Activated CD4-positive, alpha-beta memory T cell treated with anti-CD3 and anti-CD28 coated beads for 36 hours (primary cell): ENCODE measurements at places on chromosomes 7 and 10.
A peak's percentile ranks its signal among the peaks of the same experiment; 100 is the strongest.

DNA sequence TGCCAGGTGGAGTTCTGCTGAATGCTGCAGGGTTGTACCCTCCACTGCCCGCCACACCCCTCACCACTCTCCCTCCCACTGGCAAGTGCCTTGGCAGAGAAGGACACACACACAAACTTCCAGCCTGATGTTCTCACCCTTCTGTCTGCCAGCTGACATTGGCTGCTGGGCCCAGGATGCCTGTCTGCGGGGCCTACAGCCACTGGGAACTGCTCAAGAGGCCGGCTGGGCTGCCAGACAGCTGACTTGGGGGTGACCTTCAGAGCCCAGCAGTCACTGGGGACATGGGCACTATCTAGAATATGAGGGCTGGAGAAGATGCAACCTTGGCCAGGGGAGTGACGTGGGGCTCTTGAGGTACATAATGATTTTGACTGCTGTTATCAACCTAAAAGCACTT, 157.1 kb downstream of the SH3PXD2A start:
- no peak for DNase-seq

GRCh38 chr7:98934267-98934666, 55.9 kb downstream of the TRRAP start:
- no peak for DNase-seq

DNA sequence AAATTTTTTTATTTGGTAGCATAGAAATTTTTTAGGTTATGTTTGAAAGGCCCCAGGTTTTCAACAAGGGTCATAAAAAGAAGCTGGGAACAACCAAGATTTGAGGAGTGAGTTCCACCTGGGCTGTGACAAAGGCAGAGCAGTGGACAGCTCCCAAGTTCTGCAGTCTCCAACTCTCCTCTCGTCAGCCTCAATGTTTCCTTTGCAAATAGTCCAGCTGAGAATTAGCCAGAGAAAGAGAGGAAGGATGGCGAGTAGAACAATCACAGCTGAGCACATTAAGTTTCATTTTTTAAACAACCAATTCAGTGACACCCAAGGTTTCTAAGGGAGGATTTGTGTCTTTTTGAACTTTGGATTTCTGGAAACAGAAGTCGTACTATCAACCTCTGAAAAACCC, 143.2 kb downstream of the NRCAM start:
- DNase-seq, result no peak

DNA sequence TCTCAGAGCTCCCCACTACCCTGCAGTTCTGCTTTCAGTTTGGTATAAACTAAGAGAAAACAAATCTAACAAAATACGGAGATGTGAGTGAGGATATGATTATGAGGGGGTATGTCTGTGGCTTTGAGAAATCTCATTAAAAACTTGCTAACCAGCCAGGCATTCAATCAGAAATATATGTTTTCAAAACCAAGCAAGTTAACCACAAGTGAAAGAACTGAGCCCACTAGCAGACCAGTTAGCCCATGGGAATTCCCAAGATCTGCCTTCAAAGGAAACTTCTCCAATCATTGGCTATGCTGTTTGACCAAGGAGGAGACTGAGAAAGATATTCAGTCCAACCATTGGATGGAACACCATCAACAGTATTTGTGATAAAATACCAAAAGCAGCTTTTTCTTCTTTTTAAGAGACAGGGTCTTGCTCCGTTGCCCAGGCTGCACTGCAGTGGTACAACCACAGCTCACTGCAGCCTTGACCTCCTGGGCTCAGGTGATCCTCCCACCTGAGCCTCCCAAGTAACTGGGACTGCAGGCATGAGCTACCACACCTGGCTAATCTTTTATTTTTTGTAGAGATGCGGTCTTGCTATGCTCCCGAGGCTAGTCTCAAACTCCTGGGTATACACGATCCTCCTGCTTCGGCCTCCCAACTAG, 41.2 kb downstream of the FGFR2 start:
- no peak for DNase-seq

DNA sequence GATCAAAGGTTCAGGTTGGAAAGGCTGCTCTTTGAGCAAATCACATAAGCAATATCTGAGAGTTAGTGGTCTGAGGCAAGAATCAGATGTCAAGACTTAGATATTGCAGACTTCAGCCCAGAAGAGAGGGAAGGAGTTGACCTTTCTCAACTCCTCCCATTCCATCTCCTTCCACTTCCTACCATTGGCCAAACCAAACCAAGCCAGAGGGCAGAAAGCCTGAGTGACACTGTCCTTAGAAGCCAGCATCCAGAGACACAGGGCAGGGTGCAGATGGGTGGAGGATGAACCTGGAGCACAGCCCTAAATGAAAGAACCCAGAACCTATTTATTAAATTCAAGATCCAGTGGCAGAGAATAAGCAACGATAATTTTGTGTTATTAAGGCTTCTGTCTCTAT, 180.5 kb downstream of the HIBADH start:
- no peak for DNase-seq

DNA sequence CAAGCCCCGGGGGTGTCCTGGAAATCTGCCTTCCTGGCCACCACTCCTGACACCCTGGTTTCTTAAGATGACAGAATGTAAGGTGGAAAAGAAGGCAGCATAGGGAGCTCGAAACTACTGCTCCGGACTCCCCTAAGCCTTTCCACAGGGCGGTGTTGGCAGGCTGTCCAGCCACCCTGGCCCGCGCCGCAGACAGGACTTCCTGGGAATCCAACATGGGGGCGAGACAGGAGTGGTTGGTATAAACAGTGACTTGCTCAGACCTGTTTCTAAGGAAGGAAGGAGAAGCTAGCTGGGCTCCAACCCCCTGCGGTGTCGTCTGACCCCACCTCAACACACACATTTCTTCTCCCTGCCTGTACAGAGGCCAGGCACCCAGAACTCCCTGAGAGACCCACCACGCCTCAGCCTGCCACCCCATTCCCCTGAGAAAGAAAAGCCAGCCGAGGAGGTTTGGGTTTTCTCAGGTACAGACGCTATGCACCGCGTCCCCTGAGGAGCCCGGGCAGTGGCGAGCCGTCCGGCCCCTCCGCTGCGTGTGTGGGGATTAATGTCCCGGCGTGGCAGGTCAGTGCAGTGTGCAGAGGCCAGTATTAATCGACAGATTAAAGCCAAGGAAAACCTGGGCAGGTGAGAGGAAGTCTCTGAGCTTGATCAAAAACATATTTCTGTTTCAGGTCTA, 349.6 kb upstream of the MKI67 start:
- DNase-seq, result no peak

DNA sequence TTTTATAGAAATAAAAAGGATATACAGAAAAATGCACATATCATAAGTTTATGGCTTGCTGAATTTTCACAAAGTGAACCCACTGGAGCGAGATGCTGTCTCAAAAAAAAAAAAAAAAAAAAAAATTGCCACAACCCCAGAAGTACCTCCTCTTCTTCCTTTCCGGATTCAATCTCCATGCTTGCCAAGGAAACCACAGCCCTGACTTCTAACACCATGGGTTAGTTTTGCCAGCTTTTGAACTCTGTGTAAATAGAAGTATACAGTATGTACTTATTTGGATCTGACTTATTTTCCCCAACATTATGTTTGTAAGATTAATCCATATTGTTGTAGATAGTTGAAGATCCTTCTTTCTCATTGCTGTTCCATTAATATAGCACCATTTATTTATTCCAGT, 40.0 kb downstream of the FANK1 start:
- no peak for DNase-seq

GRCh38 chr10:103666087-103666761, 172.7 kb downstream of the NEURL1 start:
- peak; percentile 25 for DNase-seq

GRCh38 chr10:13224210-13224995, 9.8 kb downstream of the UCMA start:
- DNase-seq, result no peak

GRCh38 chr7:129775695-129776361, 164.3 kb downstream of the NRF1 start:
- no peak for DNase-seq

DNA sequence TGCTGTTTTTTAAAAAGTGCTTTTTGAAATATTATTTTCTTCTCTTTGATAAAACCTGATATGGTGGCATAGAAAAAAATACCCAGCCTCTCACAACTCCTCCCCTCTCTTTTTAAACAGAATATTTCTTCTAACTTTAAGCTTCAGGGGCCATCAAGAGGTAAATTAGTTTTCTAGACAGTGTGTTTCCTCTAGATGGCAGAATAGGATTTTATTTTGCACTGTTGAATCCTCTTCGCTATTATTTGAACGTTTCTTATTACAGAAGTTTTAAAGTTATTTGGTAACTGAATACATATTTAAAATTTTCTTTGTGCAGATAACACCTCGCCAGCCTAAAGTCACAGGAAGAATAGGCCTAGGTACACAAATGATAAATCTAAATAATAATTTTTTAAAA, 30.3 kb downstream of the ARL5B start:
- no peak for DNase-seq

DNA sequence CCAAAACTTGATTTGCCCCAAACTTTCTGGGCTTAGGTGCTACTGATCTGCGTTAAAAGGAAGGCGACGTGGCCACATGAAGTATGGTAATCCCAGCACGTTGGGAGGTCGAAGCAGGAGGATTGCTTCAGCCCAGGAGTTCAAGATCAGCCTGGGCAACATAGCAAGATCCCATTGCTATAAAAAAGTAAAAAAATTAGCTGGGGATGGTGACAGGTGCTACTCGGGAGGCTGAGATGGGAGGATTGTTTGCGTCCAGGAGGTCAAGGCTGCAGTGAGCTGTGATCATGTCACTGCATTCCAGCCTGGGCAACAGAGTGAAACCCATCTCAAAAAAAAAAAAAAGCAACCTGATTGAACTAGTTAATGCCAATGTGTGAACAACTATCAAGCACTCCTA, 5.1 kb upstream of the CUL1 start:
- no peak for DNase-seq

DNA sequence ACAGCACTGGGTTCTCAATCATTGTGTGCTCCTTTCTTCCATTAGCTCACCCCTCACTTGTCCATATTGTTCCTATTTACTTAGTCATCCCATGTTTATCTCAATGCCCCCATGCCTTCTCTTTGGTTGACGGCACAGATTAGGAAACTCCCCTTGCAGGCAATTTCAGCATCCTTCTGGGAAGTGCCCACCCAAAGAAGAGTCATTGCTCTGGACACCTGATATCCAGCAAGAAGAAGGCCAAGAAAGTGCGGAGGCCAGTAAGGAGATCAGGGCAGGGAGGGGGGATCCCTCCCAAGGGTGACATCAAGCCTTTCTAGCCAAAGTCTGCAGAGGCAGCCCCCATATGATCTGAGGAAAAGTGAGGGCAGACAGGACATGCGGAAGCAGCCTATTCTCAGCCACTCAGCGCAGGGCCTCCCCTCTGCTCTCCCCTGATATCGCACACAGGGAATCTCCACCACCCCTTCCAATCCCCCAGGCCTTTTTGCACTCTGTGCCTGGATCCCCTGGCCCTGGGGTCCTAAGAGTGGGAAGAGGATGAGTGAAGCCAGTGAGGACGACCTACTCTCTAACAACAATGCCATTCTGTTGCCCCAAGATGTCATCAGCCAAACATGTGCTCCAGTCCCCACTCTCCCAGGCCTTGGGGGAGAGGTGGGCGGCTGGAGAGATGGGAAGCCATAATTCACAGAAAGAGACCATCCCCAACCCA, 1.8 kb downstream of the TRPV6 start:
- no peak for DNase-seq

DNA sequence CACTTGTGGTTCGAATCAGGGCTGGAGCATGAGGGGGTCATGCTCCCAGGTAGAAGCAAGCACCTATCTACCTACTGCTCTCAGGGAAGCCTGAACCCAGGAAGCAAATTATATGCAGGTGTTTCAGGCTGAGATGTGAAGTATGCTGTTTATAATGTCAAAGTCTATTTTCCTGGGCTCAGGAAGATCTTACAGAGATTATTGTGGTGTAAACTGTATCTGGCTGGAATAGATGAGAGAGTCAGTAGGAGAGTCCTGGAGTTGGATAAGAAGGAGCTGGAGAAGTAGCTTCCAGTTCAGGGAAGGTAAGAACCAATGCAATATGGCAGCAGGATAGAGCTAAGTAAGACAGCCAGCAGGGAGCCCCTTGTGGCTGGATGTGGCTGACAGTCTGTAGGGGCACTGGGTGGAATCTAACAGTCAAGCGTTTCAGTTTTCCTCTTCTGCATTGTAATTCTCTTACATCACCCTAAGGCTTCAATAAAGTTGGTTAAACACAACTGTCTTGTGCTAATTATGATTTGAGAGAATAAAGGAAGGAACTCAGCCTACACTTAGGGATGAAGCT, 105.9 kb upstream of the EEPD1 start:
- DNase-seq, result no peak

DNA sequence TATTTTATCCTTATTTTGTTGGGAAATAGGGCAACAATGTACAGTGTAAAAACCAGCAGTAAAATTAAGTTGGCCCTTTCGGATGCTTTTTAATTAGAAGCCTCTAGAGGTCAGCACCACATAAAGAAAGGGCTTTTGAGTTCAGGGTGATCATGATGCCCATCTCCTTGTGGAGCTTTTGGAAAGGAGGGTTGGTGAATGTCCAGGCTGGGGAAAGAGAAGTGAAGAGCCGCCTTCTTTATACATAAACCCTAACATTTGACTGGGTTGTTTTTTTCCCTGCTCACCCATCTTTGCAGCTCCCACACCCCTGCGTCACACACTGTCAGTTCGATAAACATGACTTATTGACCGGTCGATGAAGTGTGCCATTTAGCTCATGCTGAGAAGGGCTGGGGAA, 29.8 kb downstream of the MTURN start:
- DNase-seq, result no peak

- no peak for DNase-seq
These were observed 3.2 kb downstream of the GPR141 start for GRCh38 chr7:37686556-37687345.

GRCh38 chr7:111892588-111892987, 313.6 kb downstream of the DOCK4 start:
- no peak for DNase-seq

DNA sequence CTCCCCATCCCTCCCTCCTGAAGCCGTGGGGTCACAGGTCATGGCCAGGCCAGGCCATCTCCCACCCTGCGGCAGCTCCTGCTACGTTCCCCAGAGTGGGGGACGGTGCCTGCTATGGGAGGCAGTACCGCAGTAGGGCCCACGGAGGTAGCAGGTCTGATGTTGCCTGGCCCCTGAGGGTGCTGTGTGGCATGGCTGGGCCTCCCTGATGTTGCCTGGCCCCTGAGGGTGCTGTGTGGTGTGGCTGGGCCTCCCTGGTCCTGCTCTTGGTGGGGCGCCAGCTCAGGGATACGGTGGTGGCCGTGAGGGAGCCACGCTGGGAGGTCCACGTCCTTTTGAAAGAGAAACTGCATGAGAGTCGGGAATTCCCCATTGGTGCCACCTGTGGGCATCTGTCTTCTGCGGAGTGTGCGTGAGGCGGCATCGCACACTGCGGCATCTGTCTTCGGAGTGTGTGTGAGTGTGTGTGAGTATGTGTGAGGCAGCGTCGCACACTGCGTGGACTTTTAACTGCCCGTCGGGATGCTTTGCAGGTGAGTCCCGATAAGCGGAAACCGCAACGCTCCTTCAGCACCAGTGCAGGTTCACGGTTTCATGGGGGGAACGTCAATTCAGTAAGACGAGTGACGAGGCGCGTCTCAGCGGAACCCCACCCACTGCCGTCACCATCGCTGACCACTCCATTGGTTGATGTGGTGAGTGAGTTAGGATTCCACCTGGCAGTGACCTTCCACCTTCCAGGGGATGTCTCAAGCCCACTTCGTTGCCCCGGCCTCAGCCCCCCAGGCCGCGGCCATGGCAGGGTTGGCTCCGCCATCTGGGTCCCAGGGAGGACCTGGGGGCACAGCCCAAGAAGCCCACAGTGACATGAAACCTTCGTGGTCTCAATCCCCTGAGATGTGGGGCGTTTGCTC, 51.2 kb upstream of the CFAP46 start:
- no peak for DNase-seq

GRCh38 chr7:36784991-36785940, 61.0 kb upstream of the AOAH start:
- DNase-seq, result peak; percentile 68
